ENCODE measurements at places on chromosomes 2 and 18. TPM values are rescaled to one million over a fixed set of nuclear protein-coding genes. Genes with fewer than 3 reads are reported as not detected.

DCC gene
- total RNA-seq = not detected

FEV gene
- not detected for total RNA-seq

ACADL gene
- total RNA-seq = 0.32 TPM

CCDC121 gene
- 1.3 TPM for total RNA-seq

IL37 gene
- not detected for total RNA-seq

TDRD15 gene
- not detected for total RNA-seq

IHH gene
- 0.08 TPM for total RNA-seq

ZSWIM2 gene
- total RNA-seq = not detected

RGPD4 gene
- not detected for total RNA-seq

SPP2 gene
- not detected for total RNA-seq

PDE11A gene
- total RNA-seq = not detected

SLC4A5 gene
- total RNA-seq = 0.56 TPM

MSTN gene
- total RNA-seq = 0.08 TPM

ABCA12 gene
- total RNA-seq = 14.2 TPM

CHN1 gene
- 1.8 TPM for total RNA-seq

KDM3A gene
- 32.0 TPM for total RNA-seq

CTNNA2 gene
- not detected for total RNA-seq

IL1F10 gene
- not detected for total RNA-seq

CRYGC gene
- not detected for total RNA-seq

EFR3B gene
- total RNA-seq = 0.48 TPM

KANSL3 gene
- total RNA-seq = 19.0 TPM

DUSP11 gene
- total RNA-seq = 28.8 TPM

Data from esophagus mucosa (tissue), 1 donor.